ENCODE measurements at places on chromosomes 4 and X.

DNA sequence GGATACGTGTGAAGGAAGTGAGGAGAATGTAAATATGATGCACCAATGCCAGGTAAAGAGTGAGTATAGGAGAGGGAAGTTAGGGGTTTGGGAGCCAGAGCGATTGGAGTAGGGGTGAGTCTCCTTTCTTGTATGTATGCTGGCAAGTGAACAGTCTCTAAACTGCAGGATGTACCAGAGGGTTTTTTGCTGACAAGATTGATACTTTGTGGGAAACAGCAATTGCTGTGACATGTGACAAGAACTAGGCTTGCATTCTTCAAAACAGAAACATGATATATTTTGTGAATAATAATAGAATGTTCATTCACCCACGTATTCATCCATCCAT lies 706 bp downstream of the CHIC1 start:
- DNase-seq, result peak; percentile 3

GRCh38 chr4:110034026-110034393 lies 121.3 kb downstream of the EGF start:
- no peak for DNase-seq

- DNase-seq, result no peak
These were observed 671.6 kb upstream of the SLIT2 start for GRCh38 chr4:19580095-19580494.

- no peak for DNase-seq
These were observed 7.1 kb downstream of the KLKB1 start for GRCh38 chr4:186234367-186234766.

- no peak for DNase-seq
These were observed 28.2 kb upstream of the RASSF6 start for GRCh38 chr4:73648478-73648877.

DNA sequence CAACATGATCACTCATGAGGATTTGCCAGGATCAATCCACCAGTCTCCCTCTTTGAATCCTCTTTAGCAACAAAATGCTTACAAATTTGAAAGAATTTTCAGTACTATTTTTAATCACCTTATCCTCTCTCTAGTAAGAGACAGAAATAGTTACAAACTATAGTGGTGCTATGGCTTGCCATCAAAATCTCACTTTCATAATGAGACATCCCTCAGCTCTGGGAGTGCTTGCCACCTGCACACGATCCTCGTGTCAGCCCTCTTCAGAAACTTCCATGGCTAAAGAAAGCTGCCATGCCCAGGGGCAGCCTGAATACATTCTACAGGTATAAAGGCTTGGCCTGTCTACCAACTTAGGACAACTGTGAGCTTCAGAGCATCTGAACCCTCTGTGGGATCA lies 5.1 kb upstream of the DHX15 start:
- DNase-seq, result no peak

DNA sequence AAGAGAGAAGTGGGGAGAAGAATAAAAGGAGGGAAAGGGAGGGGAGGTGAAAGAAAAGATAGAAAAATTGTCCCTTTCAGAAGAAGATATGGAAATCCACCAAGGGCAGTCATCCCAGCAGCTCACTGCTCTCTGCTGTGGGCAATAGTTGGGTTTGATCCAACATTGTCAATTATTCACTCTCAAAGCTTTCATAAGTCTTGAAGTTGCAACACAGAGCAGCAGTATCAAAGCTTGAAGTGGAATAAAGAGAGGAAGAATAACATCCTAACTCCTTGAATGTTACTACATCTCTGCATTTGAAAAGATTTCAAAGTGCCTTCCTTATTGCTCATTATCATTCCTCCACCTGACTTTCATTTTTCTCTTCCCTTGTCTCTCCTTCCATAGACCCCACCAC lies 62.3 kb upstream of the HHIP start:
- DNase-seq, result peak; percentile 25

GRCh38 chrX:42746606-42747005 lies 31.4 kb downstream of the PPP1R2C start:
- DNase-seq, result no peak

GRCh38 chr4:103075894-103076746 lies 441 bp downstream of the SLC9B2 start:
- DNase-seq, result no peak

GRCh38 chr4:68167166-68167565 lies 37.5 kb upstream of the TMPRSS11F start:
- DNase-seq, result no peak

- DNase-seq, result peak; percentile 41
These were observed 21.5 kb downstream of the FHDC1 start for GRCh38 chr4:152957437-152958171.

DNA sequence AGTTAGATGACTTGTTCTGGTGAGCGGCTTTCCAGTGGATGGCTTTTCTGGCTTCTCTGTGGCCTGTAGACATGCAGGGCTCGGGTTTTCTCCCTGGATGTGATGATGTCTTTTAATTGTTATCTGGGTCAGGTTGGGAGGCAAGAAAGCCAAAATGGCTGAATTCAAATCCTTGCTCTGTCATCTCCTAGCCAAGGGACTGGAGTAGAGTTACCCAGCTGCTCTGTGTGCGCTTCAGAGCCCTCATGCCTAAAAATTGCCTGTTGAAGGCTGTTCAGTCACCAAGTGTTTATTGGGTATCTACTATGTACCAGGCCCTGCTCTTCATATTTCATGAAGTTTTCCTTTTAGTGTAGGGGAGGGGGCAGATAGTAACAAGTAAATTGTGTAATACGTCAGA lies 7.3 kb downstream of the DCUN1D4 start:
- no peak for DNase-seq

- DNase-seq, result no peak
These were observed 47.0 kb downstream of the SNX25 start for GRCh38 chr4:185256446-185256845.

DNA sequence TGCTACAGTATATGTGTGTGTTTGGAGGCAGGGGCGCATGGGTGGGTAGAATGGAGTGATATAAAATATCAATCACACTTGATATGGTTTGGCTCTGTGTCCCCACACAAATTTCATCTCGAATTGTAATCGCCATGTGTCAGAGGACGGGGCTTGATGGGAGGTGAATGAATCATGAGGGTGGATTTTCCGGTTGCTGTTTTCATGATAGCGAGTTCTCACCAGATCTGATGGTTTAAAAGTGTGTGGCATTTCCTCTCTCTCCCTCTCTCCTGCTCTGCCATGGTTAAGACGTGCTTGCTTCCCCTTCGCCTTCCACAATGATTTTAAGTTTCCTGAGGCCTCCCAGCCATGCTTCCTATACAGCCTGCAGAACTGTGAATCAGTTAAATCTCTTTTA lies 14.8 kb downstream of the SOWAHB start:
- no peak for DNase-seq

- no peak for DNase-seq
These were observed 136.0 kb downstream of the GUCY2F start for GRCh38 chrX:109345856-109346255.

DNA sequence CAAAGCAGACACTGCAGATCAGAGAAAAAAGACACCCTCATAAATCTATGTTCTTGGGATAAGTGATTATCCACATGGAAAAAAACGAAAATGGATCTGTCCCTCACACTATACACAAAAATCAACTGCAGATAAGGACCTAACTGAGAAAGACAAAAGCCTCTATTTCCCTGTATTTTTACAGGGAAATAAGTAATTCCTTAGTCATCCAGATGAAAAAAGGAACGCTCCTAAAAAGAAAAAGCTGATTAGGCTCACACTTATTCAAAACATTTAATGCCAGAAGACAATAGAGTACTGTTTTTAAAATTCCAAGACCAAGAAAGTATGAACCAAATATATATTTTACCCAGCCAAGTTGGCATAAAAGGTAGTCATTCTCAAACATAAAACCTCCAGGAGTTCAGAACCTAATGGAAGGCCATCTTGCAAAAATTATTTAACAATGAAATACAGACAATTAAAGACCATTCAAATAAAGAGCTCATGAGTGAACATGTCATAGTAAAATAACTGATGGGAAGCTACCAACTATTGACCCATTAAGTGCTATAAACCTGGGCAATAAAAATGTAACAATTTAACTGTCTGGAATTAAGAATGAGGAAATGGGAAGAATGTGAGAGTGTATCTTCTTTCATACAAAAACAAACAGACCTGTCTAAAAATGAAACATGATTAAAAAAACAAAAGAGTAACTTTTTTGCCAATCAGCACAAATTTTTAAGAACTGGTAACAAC lies 20.4 kb downstream of the PAPSS1 start:
- DNase-seq, result no peak

DNA sequence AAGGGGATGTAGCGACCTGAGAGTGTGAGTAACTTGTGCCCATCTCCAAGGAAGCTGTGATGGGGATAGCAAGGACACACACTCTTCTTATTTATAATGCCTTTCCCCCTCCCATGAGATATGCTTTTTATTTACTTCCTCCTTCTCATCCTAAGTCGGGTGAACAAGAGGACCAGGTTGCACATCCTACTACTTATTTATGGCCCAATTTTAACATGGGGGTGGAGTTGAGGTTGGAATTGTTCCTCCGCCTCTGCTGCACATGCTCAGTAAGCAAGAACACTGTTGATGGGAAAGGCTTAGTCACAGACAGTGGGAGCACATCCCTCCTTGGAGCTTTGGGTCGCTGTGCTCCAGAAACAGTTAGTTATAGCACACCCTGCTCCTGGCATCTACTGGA lies 15.2 kb upstream of the TLR8 start:
- no peak for DNase-seq

- DNase-seq, result peak; percentile 4
These were observed 72.3 kb upstream of the STIM2 start for GRCh38 chr4:26788341-26788733.

DNA sequence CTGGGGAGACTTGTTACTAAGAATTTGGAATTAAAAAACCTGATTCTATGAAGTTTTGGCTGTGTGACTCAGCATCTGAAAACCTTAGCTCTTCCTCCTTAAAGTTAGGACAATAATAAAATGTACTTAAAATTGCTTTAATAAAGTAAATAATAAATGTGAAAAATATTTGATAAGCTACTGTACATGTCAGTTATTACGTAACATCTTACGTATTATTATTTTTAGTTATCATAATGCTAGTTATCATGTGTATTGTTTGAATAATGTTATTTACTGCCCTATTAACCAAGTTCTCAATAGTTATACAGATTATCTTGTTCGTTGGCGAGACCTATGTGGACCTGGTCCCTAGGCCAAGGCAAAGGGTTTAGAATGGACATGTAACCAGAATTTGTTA lies 449.2 kb upstream of the ADGRL3 start:
- no peak for DNase-seq

GRCh38 chrX:106457802-106458201 lies 154.0 kb upstream of the RADX start:
- DNase-seq, result no peak

- no peak for DNase-seq
These were observed 83.4 kb downstream of the TMEM164 start for GRCh38 chrX:110086162-110086915.

GRCh38 chr4:97208749-97209148 lies 934.5 kb downstream of the STPG2 start:
- DNase-seq, result no peak

GRCh38 chr4:152972821-152973628 lies 36.9 kb downstream of the FHDC1 start:
- no peak for DNase-seq

- DNase-seq, result no peak
These were observed 39.7 kb downstream of the NSG1 start for GRCh38 chr4:4426511-4427120.
